ENCODE measurements at places on chromosomes 3 and 15.

GRCh38 chr3:157410945-157411344 is 25.7 kb upstream of the PTX3 start:
- DNase-seq = no peak

- DNase-seq = no peak
These were observed 6.3 kb downstream of the ADGRG7 start for GRCh38 chr3:100615684-100616083.

DNA sequence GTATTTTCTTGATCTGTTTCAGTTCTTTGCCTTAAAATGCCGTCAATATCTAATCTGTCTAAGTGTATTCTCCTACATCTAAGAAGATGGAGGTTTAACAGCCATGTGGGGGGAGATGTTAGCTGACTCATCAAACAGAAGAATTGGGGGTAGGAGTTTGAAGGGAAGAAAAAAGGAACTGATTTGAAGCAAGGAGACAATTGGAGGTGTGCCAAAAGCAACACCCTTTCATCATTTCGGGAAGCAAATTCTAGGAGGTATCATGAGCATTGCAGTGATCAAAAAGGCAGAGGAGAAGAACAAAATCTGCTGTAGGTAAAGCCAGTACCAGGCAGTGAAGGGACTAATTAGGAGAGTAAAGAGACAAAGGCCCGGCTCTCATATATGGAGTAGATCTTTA is 337.3 kb upstream of the TBC1D5 start:
- no peak for DNase-seq

DNA sequence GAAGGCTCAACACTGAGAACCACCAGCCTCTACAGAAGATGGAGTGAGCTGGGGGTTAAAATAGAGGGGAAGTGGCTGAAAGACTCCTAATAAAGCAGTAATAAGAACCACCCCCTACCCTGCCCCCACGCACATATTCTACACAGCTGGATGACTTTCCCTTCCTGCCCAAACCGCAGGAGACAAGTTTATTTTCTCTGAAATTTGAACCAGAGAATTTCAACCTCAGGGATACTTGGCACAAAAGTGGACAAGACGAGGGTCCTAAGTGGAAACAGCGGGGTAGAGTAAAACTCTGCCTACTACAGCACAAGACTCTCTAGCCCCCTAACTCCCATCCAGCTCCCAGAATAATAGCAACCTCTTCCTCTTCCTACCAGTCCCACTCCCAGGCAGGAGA is 28.4 kb downstream of the USF3 start:
- no peak for DNase-seq

GRCh38 chr3:150727653-150728502 is 24.2 kb upstream of the ERICH6 start:
- DNase-seq = no peak

DNA sequence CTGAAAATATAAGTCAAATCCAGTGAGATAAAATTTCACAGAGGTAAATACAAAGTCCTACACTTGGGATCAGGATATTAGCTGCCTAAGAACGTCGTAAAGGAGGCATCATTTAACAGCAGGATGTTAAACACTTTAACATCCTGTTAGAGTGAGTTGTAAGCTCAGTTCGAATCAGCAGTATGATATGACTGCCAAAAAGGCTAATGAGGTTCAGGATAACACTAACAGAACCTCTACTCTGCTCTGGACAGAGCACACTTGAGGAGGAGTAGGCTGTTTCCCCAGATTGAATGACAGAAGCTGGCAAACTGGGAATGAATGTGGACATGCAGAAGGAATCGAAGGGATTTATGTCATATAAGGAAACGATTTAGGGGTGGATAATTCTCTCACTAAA is 227.1 kb upstream of the CD96 start:
- no peak for DNase-seq

DNA sequence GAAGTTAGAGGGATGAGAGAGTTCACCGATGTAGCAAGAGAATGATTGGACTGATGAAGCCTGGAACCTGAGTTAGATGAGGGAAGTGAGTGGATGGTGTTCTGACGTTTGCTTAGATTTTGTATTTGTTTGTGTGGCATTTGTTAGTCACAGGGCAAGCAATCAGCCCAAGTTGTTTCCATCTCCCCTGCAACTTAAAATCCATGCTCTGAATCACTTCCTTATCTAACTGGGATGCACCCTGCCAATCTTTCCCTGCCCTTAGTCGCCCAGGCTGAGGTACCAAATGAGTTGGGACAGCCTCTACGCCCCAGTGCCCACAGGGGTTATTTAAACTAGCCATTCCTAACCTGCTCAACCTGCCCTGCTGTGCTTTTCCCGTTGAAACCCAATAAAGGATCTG is 12.6 kb downstream of the PAQR5 start:
- no peak for DNase-seq

DNA sequence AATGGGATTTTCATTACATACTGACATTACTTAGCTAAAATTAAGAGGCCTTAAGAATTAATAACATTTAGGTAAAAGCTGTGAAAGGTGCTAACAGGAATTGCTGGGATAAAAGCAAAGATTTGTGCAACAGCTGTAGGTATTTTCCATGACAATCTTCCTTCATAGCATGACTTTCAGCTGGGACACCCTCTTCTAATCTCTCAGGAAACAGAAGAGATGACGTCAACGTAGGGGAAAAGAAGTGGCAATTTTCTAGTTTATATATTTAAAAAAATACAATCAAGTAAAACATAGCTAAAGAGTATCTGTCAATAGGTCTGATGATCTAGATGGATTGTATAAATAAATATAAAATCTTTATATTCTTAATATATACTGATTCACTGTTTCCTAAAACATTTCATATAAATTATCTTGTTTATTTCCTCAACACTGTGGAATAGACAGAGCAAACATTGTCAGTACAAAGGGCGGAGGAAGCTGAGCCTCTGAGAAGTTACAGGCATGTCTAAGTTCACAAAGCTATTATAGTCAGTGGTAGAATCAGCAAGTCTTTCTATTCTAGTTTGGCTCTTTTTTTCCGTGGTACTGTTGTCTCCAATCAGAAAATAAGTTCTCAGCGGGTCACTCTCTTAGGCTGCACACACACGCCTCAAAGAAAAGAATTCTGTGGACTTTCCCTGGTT is 217.0 kb downstream of the P3H2 start:
- DNase-seq = no peak

DNA sequence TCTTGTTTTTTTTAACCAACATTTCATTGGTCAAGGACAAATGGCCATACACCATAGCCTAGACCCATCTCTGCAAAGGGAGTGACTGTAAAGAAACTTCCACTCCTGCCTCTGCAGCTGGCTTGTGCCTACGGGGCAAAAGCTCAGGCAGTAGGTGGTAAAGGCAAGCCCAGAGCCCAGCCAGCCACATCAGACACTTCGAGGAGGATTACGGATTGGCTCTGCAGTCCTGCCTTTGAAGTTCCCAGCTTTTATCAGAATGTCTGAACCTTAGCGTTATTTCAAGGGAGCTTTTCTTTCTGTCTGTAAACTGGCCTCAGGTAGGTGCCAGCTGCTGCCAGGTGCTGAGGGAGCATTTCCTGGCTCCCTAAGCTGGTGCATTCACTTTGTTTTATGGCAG is 15.6 kb downstream of the ZNF710 start:
- DNase-seq = no peak

- DNase-seq = no peak
These were observed 26.3 kb downstream of the CHCHD6 start for GRCh38 chr3:126730376-126730775.

DNA sequence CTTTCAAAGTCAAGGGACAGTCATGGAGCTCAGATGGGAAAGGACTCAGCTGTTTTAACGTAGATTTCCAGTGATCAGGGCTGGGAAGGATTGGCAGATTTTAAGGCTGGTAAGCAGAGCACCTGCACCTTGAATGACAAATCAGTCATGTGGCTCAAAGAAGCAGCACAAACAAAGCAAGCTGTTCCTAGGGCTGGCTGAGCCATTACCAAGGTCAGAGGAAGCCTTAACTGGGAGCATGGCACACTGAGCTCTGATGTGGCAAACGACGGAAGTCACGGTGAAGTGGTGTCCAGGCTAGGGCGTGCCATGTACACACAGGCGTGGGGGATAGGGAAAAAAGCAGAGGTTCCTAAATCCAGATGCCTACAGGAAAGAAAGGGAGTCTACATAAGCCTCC is 84.6 kb upstream of the PFN2 start:
- no peak for DNase-seq

DNA sequence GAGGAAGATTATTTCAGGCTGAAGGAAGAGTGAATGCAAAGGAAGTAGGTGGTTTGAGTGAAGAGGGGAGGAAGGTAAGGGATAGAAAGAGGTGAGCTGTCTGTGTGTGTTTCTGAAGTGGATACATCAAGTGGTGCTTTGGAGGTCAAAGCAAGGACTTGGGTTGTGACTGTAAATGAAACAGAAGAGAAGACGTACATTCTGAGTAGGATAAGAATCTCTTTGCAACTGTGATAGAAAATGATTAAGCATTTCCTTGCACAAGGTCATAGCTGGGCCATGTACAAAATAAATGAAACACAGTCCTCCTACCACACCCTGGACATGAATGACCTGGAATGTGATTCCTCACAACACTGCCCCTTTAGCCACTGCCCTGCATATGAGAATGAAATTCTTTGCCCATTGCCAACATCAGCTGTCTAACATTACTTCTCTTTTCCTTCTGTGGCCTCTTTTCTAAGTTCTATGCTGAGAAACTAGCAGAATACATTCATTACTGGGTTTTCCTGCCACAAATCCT is 28.3 kb upstream of the MINDY4B start:
- no peak for DNase-seq

DNA sequence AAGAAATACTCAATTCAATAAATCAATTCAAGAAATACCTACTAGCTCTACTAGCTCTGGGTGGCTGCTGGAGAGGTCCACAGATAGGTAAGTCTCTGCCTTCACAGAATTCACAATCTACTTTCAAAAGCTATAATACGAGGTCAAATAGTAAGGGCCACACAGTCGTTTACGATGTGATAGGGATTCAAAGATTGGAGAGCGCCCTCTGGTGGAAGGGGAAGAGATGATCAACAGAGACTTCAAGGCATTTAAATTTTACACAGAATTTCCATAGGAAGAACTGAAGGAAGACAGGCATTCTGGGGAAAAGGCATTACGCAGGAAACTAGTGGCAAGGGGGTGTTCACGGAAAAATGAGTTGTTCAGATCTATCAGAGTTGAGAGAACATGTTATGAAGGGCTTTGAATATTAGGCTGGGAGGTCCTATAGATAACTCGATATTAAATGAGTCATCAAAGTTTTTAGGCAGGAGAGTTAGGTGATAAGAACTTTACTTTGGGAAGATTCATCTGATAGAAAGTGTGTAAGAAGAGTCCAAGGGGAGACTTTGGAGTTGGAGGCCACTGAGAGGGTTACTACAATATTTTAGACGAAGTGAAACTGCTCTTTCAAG is 128.8 kb downstream of the FRMD5 start:
- no peak for DNase-seq

DNA sequence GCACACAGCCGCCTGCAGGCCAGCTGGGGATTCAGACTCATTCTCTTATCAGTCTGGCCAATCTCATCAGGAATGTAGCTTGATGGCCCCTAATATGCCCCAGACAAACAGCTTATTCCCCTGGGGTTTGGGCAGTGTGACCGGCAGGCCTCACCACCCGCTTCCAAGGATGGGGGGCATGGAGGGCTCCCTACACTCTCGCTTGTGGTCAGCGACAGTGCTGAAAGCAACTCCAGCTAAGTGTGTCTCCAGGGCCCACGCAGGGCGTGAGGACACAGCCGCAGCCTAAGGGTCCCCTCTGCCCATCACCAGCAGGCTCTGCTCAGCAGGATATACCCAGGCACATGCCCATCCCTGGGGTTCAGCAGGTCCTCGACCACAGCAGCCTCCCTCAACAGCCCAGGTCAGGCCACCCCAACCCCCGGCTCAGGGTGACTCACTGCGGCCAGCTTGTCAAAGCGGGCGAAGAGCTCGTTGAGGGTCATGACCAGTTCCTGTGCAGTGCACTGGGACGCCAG is 116.7 kb downstream of the ADCY5 start:
- no peak for DNase-seq

DNA sequence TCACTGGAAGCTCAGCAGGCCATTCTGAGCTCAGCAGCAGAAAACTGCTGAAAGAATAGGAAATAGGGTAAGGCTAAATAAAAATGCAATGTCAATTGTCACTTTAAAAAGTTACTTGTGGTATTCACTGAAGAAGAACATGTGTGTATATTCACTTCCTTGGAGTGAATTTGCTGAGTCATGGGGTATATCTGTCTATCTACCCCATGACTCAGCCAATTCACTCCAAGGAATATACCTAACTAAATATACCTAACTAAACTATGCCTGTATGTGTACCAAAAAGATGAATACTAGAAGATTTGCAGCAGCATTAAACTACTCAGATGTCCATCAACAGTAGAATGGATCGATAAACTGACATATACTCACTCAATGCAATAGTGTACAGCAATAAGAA is 69.5 kb upstream of the KCNAB1 start:
- no peak for DNase-seq

GRCh38 chr15:65521350-65521749 is 3.9 kb upstream of the DPP8 start:
- no peak for DNase-seq

DNA sequence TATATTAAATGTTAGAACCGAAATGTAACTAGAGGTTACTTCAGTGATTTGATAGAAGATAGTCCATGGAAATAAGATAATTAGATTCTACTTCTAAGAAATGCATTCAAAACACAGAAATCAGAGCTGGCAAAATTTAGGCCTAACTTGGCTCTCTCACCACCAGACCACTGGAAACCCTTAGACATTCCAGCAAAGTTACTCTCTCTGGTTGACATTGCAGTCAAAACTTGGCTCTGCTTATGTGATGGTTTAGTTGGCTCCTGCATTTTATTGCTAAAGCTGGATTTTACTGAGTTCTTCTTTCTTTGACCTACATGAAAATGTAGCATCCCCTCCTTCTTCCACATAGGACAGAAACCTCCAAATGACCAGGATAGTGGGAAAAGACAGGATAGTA is 35.4 kb upstream of the CBLB start:
- no peak for DNase-seq
